ENCODE measurements at places on chromosomes 7 and 10.

DNA sequence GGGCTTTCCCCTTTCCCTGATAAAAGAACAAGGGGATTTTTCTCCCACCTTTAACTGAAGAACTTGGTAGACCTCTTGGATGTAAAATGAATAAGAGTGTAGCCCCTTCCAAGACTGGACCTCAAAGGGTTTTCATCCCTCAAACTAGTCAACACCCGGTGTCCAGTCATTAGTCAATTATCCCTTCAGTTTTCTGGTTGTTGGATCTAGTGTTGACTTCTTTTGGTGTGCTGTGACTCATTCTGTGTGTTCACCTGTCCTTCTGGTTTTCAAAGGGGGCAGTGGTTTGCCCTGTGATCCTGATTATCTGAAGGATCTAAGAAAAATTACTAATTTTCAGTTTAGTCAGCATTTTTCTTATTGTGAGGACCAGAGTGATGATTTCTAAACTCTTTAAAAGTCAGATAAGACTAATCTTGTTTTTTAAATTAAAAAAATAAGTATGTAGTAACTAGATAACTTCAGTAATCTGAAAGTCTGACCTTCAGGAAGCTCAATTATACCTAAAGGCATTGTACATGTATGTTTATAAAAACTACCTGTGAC is 583.5 kb downstream of the CNTNAP2 start:
- no peak for DNase-seq

- DNase-seq: no peak
Observed at GRCh38 chr10:49752584-49752983, 9.5 kb downstream of the OGDHL start.

DNA sequence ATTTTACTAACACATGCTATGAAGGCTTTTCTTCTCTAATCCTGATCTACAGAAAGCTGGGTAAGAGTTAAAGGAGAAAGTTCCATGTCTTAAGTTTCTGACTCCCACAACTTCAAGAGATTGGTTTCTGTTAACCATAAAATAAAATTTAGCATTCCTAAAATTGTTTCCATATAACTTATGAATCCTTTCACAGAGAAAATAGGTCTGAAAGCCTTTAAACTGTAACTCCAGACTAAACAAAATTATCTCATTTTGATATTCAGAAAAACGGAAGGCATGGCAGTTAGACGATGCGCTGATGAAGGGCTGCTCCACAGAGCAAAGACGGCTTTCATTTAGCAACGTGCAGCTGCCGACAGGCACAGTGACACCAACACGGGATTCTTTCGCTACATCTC is 133.3 kb downstream of the SLC25A13 start:
- DNase-seq: peak; percentile 42

DNA sequence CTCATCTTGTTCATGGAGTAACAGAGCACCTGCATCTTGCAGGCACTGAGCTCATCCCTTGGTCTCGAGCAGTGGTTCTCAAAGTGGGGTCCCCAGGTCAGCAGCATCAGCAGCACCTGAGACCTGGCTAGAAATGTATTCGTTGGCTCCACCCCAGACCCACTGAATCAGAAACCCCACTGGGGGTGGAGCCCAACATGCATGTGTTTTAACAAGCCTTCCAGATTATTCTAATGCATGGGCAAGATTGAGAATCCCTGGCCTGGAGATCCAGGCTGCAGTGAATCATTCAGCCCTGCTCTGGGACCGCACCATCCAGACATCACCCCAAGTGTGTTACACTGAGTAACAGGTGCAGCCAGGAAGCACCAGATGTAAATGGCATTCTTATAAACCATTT is 85.1 kb upstream of the PPIF start:
- DNase-seq: no peak

GRCh38 chr7:104805449-104806317 is 208.3 kb upstream of the KMT2E start:
- DNase-seq: peak; percentile 80

GRCh38 chr7:93851536-93851935 is 39.0 kb downstream of the TFPI2 start:
- no peak for DNase-seq

- DNase-seq: no peak
Observed at GRCh38 chr10:191703-192518, 56.7 kb downstream of the ZMYND11 start.

GRCh38 chr7:117152213-117153007 is 170.4 kb downstream of the WNT2 start:
- DNase-seq: no peak

DNA sequence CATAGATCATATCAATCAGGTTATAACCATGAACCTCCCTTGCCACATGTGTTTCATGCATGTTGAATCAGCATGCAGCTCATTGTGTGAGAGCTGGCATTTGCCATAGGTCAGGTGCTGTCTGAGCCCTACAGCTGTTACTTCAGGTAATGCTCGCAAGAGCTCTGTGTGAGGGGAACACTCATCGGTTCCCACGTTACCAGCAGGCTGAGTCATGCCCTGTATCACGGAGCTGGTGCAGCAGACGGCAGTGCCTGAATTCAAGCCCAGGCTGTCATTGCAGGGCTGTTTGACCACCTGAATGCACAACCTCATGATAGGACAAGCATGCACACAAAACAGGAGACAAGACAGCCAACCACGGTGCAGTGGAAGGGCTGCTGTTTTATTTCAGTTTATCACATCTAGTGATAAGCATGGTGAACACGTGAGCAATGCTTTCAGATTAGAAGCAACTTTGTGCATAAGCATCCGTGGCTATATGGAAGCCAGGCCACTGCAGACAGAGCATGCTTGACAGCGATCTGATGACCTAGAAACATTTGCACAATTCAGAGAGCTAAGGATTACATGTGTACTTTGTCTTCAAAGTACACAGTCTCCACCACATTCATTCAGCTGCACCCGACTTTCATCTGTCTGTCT is 56.4 kb upstream of the PFKP start:
- no peak for DNase-seq

DNA sequence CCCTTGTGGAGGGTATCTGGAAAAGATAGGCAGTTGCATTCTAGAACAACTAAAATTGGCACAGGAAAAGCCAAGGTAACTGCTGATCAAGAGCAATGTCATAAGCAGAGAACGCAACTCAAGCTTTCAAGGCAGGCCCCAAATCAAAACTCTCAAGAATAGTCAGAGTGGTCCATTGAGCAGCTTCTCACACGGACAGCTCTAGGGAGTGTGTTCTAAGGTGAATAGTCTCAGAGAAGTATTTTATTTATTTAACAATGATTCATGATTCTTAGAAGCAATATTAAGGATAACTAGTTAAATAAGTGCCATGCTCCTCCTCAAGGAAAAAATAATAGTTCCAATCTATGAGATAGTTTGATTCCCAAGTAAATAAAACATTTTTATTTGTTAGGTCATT is 83.0 kb downstream of the COL28A1 start:
- no peak for DNase-seq

DNA sequence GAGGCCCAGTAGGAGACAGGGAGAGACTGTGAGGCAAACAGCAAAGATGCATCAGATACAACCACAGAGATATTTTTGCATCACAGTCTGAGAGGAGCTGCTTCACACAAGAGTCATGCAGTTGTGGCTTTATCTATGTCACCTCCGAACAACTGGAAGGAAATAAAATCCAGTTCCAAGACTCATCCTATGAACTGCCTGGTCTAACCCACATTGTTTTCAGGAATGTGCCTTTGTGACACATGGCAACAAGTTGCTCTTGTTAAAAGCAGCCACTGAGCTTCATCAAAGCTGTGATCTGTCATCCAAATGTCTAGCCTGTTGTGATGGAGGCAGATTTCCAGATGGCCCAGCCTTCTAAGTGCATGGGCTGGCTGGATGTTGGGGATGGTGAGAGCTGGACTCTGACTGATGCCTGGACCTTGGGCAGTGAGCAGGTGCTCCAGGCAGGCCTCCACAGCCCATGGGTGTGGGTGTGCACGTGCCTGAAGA is 255.0 kb downstream of the BMPER start:
- DNase-seq: no peak

DNA sequence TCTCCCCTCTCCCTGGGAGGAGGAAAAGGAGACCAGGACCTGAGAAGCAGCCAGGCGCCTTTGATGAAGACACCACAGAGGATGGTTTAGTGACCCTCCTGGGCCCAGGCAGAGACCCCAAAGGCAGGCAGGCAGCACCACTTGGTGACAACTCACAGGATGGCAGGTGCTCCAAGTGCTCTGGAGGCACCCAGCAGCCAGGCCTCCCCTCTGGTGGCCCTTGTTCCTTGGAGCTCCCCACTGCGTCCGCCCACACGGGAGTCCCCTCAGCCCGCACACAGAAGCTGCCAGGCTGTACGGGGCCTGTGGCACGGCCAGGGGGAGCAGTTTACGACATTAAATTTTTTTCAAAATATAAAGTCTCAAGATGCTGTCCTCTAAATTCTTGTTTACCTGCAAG is 607.1 kb upstream of the FOXK1 start:
- no peak for DNase-seq

DNA sequence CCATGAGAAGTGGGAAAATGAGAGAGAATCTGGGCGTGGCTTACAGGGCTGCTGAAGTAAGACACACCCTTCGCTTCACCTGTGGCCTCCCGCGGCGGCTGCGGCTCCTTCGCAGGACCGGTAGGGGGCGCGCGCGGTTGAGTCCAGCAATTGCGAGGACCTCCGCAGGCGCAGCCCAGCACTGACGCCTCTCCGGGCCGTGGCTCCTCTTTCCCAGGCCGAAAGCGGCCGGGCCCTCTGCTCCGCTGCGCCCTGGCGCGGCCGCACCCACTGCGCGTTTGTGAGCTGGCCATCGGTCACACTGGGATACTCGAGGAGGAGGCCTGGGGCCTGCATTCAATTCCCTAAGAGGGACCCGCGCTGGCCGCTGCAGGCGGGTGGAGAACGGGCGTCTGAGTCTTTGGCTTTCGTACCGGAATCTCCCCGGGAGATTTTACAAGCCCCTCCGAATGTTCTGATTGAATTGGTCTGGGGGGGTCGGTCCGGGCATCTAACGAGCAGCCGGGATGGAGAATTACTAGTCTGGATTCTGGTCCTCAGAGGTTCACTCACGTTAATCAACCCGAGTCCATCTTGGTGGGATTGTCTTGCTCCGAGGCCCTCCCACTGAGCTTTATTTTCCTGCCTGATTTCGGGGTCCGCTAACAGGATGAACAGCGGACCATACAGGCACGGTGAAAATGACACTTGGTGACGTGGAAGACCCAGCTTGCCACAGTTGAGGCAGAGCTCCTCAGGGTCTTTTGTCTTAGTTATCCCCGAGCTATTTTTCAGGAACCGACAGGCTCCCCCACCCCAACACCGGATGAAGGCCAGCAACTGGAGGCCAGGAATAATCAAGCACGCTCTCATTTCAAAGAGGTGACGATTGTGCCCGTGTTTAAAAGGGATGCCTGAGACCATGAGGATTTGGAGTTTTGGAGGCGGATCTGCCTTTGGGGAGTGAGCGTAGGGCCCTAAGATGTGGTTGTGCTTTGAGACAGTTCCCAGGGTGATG is at the start of gene LRRD1:
Gene LRRD1, minus strand, starts transcription at position 215 of the 997 bp plus-strand sequence. CDS start 13,940 bp downstream, outside the sequence.
- peak; percentile 82 for DNase-seq

GRCh38 chr10:46223626-46224413 is 63.0 kb upstream of the ANTXRL start:
- DNase-seq: no peak

DNA sequence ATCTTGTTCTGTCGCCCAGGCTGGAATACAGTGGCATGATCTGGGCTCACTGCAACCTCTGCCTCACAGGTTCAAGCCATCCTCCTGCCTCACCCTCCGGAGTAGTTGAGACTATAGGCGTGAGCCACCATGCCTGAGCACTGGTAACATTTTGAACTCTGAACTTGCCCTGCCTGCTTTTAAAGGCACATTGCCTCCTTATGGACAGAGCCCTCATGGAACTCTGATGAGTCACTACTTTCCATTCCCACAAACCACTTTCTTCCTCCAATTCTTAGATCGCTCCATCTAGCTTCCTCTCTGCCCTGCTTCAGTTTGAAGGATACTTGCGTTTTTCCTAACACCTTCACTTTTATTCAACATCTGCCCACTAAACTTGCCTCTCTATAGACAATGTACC is 38.1 kb downstream of the PRPS1L1 start:
- DNase-seq: no peak

GRCh38 chr7:50651271-50651989 is 86.2 kb upstream of the DDC start:
- no peak for DNase-seq

DNA sequence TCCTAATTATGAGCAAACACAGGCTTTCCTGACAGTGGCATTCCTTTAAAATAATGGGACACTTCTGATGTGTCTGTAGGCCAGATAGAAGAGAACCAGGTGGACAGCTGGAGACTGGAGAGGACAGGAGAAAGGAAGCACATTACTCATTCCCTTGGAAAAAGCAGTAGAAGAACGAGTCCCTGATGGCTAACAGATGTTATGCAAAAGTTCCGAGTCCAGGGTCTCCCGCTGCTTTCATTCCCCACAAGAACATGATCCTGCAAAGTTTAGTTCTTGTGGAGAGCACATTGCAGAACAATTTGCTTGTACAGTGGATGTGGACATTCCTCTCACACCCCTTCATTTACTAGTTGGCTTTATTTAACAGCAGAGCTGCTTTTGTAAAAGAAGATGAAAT is 137.6 kb downstream of the GPAM start:
- no peak for DNase-seq

GRCh38 chr7:89023877-89024276 is 228.3 kb upstream of the TEX47 start:
- no peak for DNase-seq

Measured in globus pallidus (tissue), 1 donor.